ENCODE measurements at places on chromosomes 1 and 21.
A peak's percentile ranks its signal among the peaks of the same experiment; 100 is the strongest.

GRCh38 chr1:100511058-100511457 is 26.9 kb upstream of the GPR88 start:
- no peak for DNase-seq

- no peak for DNase-seq
These were observed 114.5 kb downstream of the NUF2 start for GRCh38 chr1:163436140-163436812.

GRCh38 chr1:19312782-19313635 is 883 bp downstream of the SLC66A1 start:
- no peak for DNase-seq

GRCh38 chr1:36665478-36666080 is 182.9 kb upstream of the CSF3R start:
- DNase-seq = no peak

GRCh38 chr21:36547464-36547863 is 67.5 kb upstream of the CLDN14 start:
- DNase-seq = no peak

DNA sequence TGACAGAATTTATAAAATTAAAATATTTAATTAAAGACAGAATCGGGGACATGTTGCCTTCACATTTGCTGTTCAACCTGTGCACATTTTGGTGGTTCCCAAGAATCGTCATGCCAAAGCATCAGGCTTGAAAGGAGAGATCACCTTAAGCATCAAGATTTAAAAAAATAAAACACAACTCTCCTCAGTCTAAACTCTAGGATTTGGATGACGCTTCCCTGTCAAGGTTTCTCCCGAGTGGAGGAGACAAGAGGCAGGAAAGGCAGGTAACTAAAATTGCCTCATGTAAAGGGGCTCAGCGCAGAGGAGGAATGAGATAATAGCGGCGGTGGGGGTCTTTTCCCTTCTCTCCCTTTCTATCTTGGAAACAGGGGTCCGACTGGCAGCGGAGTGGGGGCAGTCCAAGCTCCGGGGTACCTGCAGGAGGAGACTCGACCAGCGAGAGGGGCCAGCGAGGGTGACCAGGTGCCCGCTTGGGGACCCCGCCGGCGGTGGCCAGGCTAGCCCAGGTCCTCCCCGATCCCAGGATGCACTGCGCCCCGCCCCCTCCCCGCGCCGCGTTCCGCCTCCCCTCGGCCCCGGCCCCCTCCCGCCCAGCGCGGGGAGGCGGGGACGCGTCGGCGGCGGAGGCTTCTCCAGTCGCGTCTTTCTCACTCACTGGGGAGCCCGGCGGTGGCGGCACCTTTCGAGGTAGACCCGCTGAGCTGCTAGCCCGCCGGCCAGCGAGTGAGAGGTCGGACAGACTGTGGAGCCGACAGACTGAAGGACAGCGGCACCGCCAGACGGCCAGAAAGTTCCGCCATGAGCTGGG is at the start of gene FNBP1L:
TSS of gene FNBP1L (plus strand) at position 638 of the 811 bp plus-strand sequence. CDS start at position 802, 164 bp downstream.
- DNase-seq = peak; percentile 84

DNA sequence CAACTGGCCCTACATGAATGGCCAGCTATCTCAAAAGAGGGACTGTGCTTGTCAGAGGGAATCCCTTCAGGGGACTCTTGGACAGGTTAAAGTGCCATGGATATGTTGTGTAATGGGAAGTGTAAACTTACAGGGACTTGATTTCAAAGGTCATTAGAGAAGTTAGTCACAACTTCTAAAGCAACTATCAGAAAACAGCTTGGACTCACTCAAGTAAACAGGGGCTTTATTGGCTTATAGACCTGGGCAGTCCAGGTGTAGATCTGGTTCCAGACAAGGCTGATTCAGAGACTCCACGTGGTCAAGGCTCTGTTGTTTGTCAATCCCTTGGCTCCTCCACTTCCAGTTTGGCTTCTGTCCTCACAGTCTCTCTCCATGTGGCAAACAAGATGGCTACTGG is 2.3 kb downstream of the CRP start:
- DNase-seq = peak; percentile 61

DNA sequence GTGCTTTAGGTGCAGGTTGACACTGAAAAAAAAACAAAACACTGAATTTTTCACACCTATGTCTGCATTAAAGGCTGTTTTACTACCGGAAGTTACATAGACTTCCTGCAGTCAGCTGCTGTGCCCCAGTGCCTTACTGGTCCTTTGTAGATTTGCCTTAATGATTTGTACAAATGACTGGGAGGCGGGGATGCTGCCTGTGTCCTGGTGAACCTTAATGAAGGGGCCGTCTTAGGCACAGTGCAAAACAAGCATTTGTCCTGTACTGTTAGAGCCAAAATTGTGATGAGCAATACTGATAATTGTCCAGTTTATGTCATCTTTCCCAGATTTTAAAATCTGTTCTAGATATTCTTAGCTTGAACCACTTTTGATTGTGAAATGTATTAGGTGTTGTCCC is 90.9 kb upstream of the PGD start:
- DNase-seq = no peak

DNA sequence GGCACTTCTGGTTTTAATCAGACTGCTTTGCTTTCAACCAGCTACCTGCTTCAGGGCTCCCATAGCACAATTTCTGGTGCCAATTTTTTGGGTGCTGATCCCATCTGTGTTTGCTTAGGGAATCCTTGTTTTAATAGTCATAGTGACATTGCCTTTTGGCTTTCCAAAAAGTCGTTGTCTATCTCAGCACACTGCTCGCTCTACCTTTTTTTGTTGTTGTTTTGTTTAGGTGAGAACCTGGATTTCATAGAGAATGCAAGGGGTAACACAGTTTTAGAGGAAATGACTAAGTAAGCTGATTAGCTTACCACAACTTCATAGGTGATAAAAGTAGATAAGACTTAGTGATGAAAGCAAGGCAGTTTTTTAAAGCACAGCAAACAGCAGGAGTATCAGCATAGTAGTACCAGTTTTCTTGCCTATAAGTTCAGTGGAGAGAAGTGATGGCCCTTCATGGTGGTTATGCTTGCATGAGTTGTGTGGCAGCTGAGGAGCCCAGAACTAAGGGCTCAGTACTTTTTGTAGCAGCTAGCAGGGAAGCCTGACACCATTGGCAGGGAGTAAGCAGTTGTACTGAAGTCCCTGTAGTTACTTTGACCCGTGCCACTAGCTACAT is 31.3 kb downstream of the NEK7 start:
- no peak for DNase-seq

DNA sequence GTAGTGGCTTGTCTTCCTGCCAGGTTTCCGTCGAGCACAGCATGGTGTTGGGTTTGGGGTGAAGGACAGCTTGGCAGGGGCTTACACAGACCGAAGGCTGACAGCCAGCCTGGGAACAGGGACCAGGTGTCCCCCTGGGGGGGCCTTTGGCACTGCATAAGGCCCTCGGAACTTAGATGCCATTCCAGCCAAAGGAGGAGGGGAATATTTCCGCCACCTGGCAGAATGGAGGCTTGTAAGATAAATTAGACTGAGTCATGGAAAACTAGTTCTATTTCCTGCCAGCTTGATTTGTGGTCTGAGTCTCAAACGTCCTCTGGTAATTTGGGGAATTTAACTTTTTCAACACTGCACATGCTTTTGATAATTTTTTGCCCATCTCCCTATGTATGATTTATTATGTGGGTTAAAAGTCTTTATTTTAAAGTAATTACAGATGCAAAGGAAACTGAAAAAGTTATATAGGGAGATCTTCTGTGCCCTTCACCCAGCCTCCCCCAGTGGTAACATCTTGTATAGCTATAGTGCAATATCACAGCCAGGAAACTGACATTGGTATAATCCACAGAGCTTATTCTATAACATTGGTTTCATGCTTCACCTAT is 11.5 kb upstream of the TMEM51 start:
- DNase-seq = no peak

DNA sequence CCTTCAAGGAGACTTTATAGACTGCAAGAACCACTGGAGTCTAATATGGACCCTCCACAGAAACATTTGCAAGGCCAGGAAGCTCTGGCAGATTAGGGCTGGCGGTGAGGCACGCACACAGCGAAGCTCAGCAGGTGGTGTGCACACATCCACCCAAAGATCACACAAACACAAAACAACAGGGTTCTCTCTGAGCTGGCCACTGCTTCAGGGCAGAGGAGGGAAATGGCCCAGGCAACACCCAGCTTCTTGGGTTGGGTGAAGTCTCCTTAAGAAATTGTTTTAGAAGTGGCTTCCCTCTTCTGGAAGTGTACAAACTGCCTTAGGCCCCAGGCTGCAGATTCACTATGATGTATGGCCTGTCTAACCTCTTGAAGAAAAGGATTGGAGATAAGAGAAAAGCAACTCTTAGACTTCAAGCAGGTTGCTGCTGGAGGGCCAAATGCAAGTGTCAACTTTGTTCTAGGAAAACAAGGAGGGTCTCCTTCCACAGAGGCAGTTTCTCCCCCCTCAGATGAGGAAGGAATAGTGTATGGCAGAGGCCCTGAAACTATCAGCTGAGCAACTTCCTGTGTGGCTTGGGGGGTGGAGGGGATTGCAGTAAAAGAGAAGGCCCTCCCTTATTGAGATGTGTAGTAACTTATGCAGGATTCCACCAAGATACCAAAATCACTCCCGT is 2.0 kb downstream of the RCSD1 start:
- no peak for DNase-seq

DNA sequence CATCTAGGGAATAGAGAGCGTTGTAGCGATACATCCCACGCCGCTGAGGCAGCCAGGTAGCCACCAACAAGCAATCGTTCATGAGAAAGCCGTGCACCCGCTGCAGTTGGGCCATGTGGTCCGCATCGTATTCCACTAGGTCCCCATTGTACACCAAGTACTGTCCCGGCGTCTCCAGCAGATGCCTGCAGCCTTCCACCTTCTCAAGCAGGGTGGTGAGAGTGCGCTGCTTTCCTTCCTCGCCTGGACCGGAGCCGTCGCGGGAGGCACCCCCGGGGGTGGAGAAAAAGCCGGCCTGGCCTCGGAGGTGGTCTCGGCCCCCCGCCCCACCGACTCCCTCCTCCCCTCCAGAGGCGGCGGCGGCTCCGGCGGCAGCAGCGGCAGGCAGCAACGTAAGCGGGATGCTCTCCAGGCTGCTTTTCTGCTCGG is 595 bp downstream of the EXOC8 start:
- DNase-seq = no peak

GRCh38 chr1:46118856-46119255 is 13.6 kb downstream of the PIK3R3 start:
- DNase-seq = no peak

GRCh38 chr1:203050826-203051225 is 24.5 kb downstream of the PPFIA4 start:
- DNase-seq = no peak

DNA sequence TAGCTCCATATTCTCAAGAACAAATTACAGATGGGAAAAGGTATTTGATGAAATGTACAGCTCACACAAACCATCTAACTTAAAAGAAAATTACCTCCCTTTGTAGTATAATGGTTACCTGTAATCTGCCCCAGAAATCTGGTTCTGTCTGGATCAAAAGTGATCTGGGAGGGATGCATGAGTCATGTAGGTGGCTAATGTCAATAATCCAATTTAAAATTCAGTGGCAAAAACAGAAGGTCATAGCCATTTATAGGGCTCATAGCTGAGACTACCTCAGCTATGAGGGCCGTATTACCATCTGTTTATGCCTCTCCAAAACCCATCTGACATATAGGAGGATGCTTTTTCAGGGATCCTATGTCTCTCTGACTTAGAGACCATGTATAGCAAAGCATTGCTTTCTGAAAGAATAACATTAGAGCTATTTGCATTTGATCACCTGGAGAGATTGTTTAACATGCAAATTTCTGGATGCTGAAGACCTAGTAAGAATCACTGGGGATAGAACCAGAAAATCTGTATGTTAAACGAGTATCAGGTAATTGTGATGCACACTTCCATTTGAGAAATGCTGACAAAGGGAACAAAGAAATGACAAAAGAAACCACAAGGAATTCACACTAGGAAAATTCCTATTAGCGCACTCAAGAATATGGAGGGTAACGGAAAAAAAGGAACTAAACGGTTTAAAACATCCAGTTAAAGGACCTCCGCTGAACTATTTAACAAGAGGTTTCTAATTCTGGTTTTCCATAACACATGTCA is 17.6 kb downstream of the PAXBP1 start:
- no peak for DNase-seq

DNA sequence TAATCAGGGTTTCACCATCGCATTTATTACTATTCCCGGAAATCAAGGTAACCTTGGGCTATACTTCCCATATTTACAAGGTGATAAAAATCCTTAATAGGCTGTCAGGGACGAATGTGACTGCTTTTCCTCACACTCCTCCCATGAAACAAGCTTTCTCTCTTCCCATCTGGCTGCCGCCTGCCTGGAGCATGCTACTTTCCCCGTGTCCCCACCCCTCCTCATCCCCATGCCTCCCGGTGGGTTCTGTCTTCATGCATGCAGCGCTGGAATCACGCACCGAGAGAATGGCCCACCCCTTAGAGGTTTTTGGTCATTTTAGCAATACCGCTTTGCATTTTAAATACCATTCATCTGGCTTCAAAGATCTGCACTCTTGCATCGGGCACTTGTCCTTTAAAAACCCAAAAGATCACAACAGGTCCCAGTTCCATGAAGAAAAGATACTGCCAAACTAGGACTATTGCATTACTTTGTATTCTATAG is 339.1 kb downstream of the NTNG1 start:
- no peak for DNase-seq

DNA sequence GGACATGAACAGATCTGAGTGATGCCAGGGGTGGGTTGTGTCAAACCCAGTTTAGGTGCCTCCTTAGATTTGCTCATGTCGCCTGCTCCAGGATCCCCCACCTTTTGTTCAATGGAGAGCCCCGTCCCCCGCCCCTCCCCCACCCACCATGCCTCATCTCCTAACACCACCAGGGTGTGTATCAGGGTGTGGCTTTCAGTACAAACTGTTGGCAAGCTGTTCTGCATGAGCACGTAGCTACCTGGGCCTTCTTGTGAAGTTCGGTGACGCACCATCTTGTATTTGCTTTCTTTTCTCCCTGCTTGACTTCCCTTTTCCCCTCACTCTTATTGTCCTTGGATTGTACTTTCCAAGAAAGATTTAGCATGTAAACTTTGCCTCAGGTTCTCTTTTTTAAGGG is 94.8 kb downstream of the EBNA1BP2 start:
- DNase-seq = no peak

- DNase-seq = peak; percentile 40
These were observed 4.5 kb downstream of the TMEM125 start for GRCh38 chr1:43274125-43274803.

DNA sequence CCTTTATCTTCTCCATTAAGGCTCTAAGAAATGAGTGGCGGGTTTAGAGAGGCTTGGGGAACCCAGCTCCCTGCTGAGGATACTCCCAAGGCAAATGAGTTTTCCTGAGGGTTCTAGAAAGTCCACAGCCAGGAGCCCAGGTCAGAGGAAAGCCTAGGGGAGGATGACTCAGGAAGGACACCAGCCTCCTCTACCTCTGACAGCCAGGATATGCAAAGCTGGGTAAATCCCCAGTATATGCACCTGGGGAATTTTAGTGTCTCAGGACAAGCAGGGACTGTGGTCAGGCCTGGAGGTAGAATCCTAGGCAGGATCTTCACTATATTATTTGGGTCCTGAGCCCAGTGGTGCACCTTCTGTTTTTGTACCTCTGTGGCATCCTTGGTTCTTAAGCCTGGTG is 23.5 kb upstream of the WNT4 start:
- DNase-seq = no peak
